ENCODE measurements at places on chromosomes 7 and 10.
A peak's percentile ranks its signal among the peaks of the same experiment; 100 is the strongest.

DNA sequence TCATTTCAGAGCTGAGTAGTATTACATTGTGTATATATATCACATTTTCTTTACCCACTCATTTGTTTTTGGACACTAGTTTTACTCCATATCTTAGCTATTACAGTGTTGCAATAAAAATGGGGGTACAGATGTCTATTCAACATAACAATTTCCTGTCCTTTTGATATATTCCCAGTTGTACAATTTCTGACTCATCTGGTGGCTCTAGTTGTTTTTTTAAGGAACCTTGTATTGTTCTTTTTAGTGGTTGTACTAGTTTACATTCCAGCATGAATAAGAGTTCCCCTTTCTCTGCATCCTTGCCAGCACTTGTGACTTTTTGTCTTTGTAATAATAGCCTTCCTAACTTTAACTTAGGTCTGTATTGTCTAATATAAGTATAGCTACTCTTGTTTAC, 739.9 kb downstream of the XPNPEP1 start:
- no peak for DNase-seq

DNA sequence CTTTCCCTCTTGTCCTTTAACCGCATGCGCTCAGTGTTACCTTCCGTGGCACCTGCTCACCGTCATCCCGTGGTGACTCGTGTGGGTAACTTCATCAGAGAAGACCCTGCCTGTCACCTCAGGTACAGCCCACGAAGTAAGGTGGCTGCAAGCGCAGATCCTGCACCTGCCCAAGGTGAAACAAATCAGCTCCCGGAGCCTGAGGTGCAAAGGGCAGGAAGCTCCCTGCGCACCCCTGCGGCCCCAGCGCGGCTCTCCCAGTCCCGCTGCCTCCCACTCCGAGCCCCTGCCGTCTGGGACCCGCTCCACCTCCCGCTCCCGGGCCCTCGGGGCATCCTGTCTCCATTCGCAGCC, 110.9 kb upstream of the LANCL2 start:
- no peak for DNase-seq

- DNase-seq: no peak
Observed at GRCh38 chr10:107614939-107615685, 450.6 kb upstream of the SORCS1 start.

GRCh38 chr7:39810710-39811109, 139.3 kb upstream of the CDK13 start:
- DNase-seq: no peak

GRCh38 chr10:20744821-20745220, 152.3 kb downstream of the NEBL start:
- no peak for DNase-seq

- DNase-seq: no peak
Observed at GRCh38 chr10:10513898-10514297, 503.8 kb upstream of the CELF2 start.

DNA sequence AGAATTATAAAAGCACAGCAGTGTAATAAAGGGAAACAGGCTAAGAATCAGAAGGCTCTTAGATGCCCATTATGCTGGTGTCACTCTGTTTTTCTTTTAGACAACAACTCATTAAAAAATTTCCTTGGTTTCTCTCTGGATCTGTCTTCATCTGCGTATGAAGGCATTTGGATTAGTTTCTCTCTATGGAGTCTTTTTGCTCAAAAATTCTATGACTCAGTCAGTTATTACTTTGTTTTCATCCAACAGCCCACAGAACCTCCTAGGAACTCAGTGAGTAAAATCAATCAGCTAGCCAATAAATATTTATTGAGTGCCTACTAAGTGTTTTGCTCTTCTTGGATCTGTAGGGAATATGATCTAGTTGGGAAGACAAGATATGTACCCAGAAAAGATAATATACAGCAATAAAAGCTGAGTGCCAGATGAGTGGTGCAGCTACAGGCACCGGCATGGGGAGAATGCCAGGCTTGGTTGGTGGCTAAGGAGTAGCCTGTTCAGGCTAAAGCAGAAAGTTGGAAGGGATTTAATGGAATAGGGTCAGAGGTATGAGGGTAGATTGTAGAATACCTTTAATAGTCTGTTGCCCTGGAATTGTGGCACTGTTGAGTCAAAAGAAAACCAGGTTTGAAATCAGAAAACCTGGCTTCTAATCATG, 156.2 kb downstream of the LRRC4 start:
- DNase-seq: no peak

- DNase-seq: no peak
Observed at GRCh38 chr7:104993217-104993862, 20.7 kb upstream of the KMT2E start.

DNA sequence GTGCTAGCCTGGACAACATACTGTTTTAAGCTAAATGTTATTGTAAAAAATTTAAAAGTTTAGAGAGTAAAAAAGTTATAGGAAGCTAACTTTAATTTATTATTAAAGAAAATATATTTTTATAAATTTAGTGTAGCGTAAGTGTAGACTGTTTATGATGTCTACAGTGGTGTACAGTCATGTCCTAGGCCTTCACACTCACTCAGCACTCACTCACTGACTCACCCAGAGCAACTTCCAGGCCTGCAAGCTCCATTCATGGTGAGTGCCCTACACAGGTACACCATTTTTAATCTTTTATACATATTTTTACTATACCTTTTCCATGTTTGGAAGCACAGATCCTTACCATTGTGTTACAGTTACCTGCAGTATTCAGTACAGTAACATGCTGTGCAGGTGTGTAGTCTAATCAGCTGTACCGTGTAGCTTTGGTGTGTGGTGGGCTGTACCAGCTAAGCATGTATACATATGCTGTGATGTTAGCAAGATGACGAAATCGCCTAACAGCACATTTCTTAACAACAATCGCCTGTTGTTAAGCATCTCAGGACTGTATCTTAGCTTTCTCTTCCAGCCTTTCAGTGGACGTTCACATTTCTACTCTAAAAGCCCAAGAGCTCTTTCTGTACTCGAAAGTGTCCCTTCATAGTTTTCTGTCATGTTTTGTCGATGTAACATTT, 12.5 kb downstream of the RNF32 start:
- no peak for DNase-seq

GRCh38 chr7:16954321-16954720, 72.5 kb upstream of the AGR3 start:
- no peak for DNase-seq

GRCh38 chr7:90345595-90346335, 751 bp upstream of the GTPBP10 start:
- DNase-seq: no peak

- DNase-seq: no peak
Observed at GRCh38 chr10:131954356-131954965, 27.3 kb downstream of the BNIP3 start.

DNA sequence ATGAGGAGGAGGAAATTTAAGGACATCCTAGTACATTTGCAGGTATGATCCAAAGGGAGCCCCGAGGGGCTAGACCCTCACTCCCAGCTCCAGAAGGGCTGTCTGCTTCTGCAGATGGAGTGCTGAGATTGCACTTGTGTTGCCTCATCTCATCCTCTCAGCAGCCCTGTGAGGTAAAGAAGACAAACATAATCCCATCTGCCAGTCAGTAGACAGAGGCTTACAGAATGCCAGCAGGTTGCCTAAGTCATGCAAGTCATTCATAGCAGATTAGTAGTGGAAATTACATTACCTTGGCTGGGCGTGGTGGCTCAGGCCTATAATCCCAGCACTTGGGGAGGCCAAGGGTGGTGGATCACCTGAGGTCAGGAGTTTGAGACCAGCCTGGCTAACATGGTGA, 45.4 kb downstream of the BLVRA start:
- no peak for DNase-seq

GRCh38 chr10:132748545-132749370, 37.2 kb downstream of the NKX6-2 start:
- DNase-seq: no peak

DNA sequence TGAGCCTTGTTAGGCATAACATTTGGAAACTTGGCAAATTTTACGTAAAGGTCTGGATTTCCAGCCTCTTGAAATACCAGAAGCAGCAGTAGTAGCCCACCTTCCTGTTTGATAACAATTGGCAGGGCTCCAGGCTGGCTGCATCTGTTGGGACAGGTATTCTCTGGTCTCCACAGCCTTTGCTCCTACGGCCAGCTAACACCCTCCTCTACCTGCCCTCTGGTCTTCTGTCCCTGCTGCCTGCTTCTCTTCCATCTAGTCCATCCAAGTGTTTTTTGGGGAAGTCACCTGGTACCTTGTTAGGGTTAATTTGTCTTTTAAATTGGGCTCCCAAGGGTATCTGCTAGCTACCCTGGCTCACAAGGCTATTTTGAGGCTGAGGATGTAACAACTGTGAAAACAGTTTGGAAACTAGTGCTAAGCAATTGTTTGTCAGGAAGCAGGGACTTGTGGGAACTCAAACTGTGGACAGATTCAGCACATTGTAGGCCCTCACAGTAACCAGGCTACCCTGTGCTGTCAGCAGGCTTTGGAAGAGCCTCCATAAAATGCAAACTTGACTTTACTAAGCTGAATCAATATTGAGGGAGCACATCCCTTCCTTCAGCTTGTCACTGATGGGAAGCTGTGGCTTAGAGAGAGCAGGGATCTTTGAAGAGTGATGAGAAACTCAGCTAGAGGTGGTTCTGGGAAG, 8.5 kb downstream of the RPS24 start:
- DNase-seq: no peak

DNA sequence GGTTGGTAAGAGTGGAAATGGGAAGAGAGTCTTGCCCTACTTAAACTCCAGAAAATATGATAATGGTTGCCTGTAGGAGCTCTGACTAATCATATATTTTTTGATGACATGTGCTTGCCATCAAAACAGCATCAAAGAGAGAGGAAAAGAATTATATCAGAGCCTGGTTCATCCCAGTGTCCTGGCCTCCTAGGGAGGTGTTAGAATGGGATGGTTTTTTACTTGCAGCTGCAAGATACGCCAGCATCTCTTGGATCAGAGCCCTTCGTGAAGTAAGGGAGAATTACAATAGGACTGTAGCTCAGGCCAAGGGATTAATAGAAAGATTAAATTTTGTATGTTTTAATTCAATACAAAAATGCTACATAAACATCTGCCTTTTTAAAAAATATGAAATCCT, 177.6 kb upstream of the HDAC9 start:
- no peak for DNase-seq

DNA sequence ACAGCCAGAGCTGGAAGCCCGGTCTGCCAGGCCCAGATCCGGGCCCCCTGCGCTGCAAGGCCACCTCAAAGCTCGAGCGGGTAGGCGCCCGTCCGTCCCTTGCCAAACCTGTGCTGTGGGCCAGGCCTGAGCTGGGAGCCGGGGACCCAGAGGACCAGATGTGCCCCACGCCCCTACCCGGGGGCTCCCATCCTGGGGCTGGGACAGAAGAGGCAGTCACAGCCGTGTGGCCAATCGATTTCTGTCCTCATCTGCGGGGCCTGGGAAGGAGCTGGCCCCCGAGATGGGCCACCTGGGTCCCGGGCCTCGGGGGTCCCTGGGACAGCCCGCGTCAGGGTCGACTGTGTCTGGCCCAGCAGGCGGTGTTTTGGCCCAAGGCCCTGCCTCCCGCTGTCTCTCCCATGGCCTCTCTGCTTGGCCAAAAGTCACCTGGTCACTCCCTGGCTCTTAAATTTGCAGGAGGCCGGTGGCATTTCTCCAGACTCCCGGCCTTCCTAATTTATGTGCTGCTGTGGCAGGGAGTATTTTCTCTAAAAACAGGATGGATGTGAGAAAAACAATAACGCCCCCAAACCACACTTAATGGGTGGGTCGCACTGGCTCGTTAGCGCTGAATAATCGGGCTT, 63.8 kb downstream of the UNCX start:
- DNase-seq: no peak

DNA sequence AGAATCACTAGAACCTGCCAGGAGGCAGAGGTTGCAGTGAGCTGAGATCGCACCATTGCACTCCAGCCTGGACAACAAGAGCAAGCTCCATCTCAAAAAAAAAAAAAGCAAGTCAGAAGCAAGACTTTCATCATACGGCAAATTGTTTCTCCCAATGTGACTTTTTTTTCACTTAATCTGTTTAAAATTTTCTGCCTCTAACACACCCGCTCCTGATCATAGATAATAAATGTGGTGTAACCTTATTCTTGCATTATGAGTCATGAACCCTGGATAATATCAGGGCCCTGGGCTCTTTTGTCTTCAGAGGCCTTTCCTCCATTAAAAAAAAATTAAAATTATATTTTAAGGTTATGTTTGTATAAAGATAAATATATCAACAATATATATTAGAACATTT, 111.4 kb upstream of the JCAD start:
- no peak for DNase-seq

DNA sequence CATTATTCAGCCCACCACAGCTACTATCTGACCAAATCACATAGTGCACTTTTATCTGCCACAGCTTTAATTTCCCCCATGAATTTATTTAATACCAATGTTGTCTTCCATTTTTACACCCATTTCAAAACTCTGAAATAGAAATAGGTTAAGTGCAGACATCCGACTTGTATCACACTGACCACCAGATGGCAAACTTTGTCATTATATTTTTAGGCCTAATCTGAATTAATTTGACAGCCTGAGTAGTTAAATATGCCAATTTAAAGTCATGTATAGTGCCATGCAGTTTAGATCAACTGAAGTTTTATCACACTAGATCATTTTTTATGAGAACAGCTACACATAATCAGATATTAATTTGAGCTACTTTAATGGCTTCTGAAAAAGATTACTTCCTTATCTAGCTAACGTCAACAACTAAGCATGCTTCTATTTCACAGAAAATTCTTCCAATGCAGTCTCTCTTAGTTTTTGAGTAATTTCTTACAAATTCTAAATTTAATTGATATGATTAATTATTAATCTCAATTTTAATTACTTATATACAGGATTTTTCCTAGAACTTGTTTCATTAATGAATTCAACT, 566.4 kb downstream of the GFRA1 start:
- DNase-seq: peak; percentile 37

DNA sequence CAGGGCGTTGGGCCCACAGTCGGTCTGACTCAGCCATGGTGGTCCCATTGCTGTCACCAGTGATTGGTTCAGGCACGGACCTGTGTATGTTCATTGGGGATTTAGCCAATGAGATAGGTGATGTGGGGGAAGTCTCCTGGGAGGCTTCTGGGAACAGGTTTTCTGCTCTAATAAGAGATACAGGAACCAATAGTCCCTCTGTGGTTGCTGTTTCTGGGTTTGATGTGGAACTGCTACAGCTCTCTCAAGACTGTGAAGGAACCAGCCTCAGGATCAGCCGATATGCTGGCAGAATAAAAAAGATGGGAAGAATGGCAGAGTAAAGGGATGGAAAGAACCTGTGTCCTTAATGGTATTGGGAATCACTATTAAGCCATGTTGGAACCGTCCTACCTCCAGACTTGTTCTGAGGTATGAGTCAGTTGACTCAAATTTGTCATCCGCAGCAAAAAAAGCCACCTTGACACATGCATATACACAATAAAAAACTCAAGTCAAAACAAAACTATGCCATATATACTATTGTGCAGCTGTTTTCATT, 70.6 kb downstream of the MCMBP start:
- DNase-seq: no peak

GRCh38 chr7:142352543-142352942, 94.7 kb upstream of the PRSS58 start:
- no peak for DNase-seq

- DNase-seq: no peak
Observed at GRCh38 chr10:74753442-74754211, 72.8 kb upstream of the KAT6B start.

- DNase-seq: no peak
Observed at GRCh38 chr10:10508211-10508610, 509.5 kb upstream of the CELF2 start.

Data from amniotic stem cell (primary cell).